Spinal cord (tissue), 10 donors: ENCODE measurements at places on chromosomes 1 and 21. TPM values are rescaled to one million over a fixed set of nuclear protein-coding genes. Genes with fewer than 3 reads are reported as not detected.

DNA sequence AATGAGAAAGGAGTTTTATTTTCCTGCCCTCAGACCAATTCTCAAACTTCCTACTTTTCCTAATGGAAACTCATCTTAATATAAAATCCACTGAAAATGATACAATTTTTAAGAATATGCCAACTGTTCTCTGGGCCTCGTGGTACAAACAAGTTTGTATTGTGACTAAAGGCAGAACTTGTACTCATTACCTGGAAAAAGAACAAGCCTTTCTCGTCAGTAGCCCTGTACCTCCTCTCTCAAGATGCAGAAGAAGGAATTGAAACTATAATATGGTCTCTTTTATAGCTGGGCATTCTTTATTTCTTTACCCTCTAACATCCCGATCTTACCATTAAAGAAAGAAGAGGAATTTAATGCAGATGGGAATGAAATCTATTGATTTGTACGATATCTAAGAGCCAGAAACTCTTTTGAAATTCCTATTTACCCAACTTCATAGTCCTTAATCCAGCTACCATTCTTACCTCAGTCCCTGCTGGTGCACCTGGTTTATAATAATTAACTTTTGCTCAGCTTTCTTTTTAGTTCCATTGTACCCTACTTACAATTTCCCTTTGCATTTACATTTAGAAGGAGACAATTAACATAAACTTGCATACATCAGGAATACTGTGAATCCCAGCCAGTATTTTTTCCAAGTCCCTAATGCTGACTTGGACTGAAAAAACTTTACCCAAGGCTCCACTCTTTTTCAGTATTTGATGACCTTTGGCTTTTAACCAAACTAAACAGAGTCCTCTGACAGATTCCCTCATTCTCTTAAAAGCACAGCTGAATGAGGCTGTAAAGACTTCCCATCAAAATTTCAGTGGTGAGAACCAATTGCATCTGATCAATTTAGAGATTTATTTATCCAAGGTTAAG is 1162.4 kb downstream of the BRINP3 start:
- no peaks in the 10 kb centered on the region for H3K4me1 ChIP-seq
- no peaks in the 10 kb centered on the region for H3K27me3 ChIP-seq
- H3K4me3 ChIP-seq = no peak overlapping the region
- no peaks in the 10 kb centered on the region for H3K36me3 ChIP-seq
- DNase-seq = no peak

- H3K36me3 ChIP-seq = peaks cover 68% of the 10 kb centered on the region
- H3K27ac ChIP-seq = no peak overlapping the region
- H3K4me1 ChIP-seq = peaks cover 26% of the 10 kb centered on the region
- no peak overlapping the region for H3K4me3 ChIP-seq
- no peak for DNase-seq
These were observed 25.2 kb downstream of the SLC66A1 start for GRCh38 chr1:19337289-19337688.

GRCh38 chr1:169119405-169119804 is 12.9 kb downstream of the ATP1B1 start:
- no peak for DNase-seq
- H3K4me3 ChIP-seq = no peak overlapping the region

DNA sequence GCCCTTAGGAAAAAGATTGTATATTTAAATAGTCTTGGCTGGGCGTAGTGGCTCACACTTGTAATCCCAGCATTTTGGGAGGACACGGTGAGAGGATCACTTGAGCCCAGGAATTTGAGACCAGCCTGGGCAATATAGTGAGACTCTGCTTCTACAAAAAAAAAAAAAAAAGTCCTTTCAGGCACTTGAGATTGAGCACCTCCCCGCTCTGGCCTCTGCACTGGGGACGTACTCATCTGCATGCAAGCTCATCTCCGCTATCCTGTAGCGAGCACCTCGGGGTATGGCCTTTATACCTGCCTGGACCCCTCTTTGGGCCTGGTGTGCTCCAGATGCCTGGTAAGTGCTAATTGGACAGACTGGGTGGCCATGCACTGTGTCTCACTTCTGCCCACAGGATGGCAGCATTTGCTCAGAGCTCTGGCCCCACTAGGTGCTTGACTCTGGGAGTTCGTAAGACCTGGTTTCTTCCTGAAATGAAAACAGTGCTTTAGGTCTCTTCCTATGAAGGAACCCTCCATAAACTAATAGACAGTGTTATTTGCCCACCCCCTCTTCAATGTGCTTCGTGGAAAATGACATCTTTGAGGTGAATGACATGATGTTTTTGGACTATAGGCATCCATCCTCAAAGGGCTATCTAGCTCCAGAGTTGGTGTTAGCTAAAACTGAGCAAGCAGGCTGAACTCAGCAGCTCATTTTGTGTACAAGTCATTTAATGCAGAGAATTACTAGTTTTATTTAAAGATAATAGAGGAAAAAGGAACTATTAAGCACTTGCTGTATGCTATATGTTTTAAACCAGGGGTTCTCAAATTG is 61.7 kb upstream of the ADAR start:
- no peaks in the 10 kb centered on the region for H3K27me3 ChIP-seq
- DNase-seq = peak; percentile 92
- peaks cover 3% of the 10 kb centered on the region for H3K4me1 ChIP-seq
- no peaks in the 10 kb centered on the region for H3K36me3 ChIP-seq
- H3K27ac ChIP-seq = no peak overlapping the region
- no peak overlapping the region for H3K4me3 ChIP-seq

GRCh38 chr1:220785166-220786056 is 1.3 kb upstream of the MTARC1 start:
- H3K27ac ChIP-seq = no peak overlapping the region
- H3K4me1 ChIP-seq = peaks cover 22% of the 10 kb centered on the region
- peak overlapping the region; percentile 57 for H3K4me3 ChIP-seq
- DNase-seq = no peak
- no peaks in the 10 kb centered on the region for H3K27me3 ChIP-seq

Gene RNU1-3
- 29,651 TPM for total RNA-seq

Gene CD34
- 13.4 TPM for total RNA-seq

- H3K4me1 ChIP-seq = peaks cover 15% of the 10 kb centered on the region
- no peak overlapping the region for H3K4me3 ChIP-seq
- H3K27ac ChIP-seq = no peak overlapping the region
- no peaks in the 10 kb centered on the region for H3K36me3 ChIP-seq
- no peak for DNase-seq
These were observed 343.6 kb downstream of the PTPRU start for GRCh38 chr1:29579821-29580425.

DNA sequence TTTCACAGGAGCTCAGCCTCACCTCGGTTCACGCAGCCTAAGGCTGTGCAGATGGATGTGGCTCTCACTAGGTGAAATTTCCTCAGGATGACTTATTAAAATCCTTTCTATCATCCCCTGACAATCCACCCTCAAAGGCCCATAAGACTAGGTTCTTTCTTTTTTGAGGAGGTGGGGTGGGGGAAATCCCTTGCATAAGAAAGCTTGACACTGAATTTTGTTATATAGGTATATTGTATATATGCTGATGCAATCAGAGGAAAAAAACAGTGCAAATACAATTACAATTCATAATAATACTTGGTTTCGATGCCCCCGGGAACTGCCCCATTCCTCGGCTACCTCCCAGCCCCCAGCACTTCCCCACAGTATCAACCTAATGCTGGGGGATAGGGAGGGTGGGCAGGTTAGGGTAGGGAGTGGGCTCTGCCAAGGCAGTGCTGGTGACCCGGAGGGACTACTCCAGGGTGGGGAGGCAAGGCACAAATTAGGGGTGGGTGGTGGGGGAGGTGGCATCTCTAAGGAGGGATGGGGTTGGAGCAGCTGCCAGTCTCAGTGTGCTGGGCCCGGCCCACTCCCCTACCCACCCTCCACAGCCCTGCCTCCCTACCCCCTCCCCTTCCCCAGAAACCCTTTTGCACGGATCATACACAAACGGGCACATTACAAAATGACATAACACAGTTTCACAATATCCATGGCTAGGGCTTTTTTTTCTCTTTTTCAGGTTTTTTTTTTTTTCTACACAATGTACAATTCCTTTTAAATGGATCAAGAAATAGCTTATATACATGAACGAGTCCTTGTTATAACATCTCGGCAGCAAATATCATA is 30.9 kb downstream of the SLC27A3 start:
- H3K4me3 ChIP-seq = no peak overlapping the region
- H3K27me3 ChIP-seq = no peaks in the 10 kb centered on the region
- H3K4me1 ChIP-seq = no peaks in the 10 kb centered on the region
- no peak for DNase-seq
- no peak overlapping the region for H3K27ac ChIP-seq

DNA sequence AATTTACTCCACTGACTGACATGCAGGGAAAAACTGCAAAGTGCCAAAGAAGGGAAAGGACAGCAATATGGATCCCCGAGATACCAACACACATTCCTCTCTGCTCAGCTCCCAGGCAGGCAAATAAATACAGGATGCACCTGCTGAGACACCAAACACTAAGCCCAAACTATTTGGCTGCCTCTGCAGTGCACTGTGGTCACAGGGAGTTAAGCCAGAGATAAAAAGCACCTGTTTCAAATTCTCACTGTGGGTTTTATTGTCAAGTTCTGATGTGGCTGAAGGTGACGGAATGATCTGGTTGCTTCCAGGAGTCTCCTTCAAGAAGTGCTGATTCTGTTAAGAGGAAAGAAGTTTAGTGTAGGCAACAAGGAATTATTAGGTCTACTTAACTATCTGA is 17.7 kb downstream of the TEX38 start:
- H3K27me3 ChIP-seq = no peaks in the 10 kb centered on the region
- DNase-seq = no peak
- peaks cover 4% of the 10 kb centered on the region for H3K4me1 ChIP-seq
- no peak overlapping the region for H3K27ac ChIP-seq

DNA sequence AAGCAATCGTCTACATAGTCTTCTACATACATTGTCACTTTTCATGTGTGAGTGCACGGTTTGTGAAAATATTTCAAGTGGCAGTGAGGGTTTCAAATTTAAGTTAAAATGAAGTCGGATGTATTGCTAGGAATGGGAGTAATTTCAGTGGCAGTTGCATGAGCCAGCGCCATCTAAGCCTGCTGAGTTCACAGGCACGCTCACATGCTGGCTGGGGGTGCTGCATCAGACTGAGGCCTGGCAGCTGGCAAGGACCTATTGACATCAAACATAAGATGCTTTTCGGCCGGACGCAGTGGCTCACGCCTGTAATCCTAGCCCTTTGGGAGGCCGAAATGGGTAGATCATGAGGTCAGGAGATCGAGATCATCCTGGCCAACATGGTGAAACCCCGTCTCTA is 80.7 kb downstream of the UBE4B start:
- H3K27ac ChIP-seq = no peak overlapping the region
- no peak for DNase-seq
- H3K4me1 ChIP-seq = no peaks in the 10 kb centered on the region

GRCh38 chr1:44318097-44319088 is 36.7 kb downstream of the ERI3 start:
- H3K36me3 ChIP-seq = peaks cover 18% of the 10 kb centered on the region
- no peak for DNase-seq
- H3K27ac ChIP-seq = no peak overlapping the region
- H3K27me3 ChIP-seq = no peaks in the 10 kb centered on the region

- no peaks in the 10 kb centered on the region for H3K36me3 ChIP-seq
- no peak overlapping the region for H3K27ac ChIP-seq
- H3K4me1 ChIP-seq = no peaks in the 10 kb centered on the region
These were observed 195.0 kb downstream of the KCNK2 start for GRCh38 chr1:215277532-215277931.

Gene OR2T11
- total RNA-seq = not detected

DNA sequence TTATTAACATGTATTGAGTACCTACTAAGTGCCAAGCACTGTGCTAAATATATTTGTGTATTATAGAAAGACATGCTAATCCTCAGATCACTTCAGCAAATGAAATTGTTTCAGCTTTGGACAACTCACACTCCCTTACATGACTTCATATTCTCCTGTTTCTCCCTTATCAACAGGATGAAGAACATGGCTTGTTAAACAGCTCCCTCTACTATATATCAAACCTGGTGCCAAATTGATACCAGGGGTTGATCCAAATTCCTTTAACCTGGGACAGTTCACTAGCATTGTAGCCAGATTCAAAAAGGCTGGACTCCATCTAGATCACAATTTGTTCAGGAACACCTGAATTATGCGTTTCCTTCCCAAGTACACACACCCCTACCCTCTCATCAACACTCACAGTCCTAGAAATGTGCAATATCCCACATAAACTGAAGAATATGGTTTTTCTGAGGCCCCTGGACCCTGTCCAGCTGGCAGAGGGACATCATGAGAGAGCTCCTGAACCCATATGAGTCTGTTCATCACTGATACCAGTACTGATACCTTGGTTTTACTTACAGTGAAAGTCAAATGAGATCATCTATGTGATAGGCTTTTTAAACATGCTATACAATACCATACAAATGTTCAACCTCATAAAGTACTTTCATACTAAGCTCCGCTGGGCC is 47.0 kb upstream of the PALMD start:
- no peaks in the 10 kb centered on the region for H3K36me3 ChIP-seq
- no peak overlapping the region for H3K4me3 ChIP-seq
- H3K27me3 ChIP-seq = no peaks in the 10 kb centered on the region
- H3K4me1 ChIP-seq = no peaks in the 10 kb centered on the region
- H3K27ac ChIP-seq = no peak overlapping the region

DNA sequence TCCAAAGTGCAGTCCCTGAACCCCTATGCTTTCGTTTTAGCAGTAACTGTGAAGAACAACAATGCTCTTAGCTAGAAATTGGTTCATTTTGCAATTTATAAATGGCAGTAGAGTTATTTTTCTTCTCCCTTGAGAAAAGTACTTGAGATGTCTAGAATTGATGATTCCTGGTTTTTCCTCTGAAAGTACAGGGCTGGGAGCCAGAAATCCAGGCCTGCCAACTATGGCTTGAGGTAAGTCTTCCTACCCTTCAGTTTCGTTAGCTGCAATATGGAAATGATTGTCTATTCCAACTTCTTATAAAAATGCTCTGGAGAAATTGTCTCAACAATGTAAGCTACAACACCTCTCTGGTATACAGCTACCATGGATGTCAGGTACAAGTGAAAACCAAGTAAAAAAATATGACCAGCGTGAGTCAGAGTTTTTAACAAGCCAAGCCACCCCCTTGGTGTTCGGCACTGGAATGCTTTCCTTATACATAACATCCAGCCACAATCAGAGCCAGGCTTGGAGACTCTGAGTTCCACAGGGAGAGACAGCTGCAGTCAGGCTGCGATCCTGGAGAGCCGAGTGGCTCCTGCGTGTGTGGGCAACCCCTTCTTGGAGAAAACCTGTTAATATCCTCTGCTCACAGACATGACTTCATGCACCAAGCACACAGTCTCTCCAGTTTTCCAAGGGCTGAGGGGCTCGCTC is 22.0 kb downstream of the TSPAN2 start:
- no peak overlapping the region for H3K4me3 ChIP-seq
- no peaks in the 10 kb centered on the region for H3K27me3 ChIP-seq
- no peak overlapping the region for H3K27ac ChIP-seq

DNA sequence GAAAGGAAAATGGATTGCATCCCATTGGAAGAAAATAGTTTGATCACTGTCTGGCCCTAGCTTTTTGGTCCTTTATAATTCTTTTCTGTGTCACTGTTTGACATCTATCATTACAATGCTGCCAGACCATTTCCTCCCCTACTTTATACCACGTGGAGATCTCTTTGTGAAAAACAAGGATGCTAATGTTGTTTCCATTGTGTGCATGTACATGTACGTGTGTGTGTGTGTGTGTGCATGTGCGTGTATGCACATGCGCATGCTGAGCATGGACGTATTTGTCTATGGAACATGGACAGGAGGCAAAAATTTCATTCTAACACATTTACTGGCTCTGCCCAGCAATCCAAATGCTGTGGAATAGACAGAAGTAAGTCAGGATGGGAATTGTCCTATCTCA is 153.1 kb upstream of the PLXNA2 start:
- H3K27ac ChIP-seq = no peak overlapping the region
- H3K36me3 ChIP-seq = no peaks in the 10 kb centered on the region
- no peak overlapping the region for H3K4me3 ChIP-seq
- H3K4me1 ChIP-seq = no peaks in the 10 kb centered on the region

Gene CCDC30
- total RNA-seq = 12.0 TPM

GRCh38 chr1:80565406-80565805 is 1235.3 kb upstream of the ADGRL2 start:
- no peak overlapping the region for H3K27ac ChIP-seq
- no peaks in the 10 kb centered on the region for H3K36me3 ChIP-seq
- H3K4me1 ChIP-seq = no peaks in the 10 kb centered on the region
- DNase-seq = no peak
